ENCODE measurements at places on chromosomes 4 and X.
A peak's percentile ranks its signal among the peaks of the same experiment; 100 is the strongest.

- DNase-seq = no peak
Observed at GRCh38 chr4:24736066-24736465, 59.3 kb upstream of the SOD3 start.

GRCh38 chrX:7170898-7171297 lies 22.9 kb upstream of the PUDP start:
- DNase-seq = peak; percentile 6

- no peak for DNase-seq
Observed at GRCh38 chr4:38752941-38753806, 29.6 kb downstream of the TLR10 start.

GRCh38 chrX:156001001-156001666 lies 3.6 kb downstream of the IL9R start:
- DNase-seq = no peak

DNA sequence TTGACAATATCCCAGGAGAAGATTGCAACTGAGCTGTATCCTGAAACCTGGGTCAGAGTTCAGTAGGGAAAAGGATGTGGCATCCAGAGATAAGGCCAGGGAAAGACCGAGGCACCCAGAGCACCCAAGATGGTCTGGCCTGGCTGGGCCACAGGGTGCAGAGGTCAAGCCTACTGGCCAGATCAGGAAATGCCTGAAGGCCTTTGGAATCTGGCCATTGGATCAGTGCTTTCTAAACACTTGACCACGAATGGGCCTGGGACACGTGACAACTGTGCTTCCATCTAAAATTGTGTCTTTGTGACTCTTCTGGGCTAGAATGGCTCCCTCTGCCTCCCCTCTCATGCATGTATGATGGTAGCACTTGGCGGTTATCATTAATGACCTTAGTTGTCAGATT lies 316.9 kb downstream of the EVC2 start:
- DNase-seq = no peak

DNA sequence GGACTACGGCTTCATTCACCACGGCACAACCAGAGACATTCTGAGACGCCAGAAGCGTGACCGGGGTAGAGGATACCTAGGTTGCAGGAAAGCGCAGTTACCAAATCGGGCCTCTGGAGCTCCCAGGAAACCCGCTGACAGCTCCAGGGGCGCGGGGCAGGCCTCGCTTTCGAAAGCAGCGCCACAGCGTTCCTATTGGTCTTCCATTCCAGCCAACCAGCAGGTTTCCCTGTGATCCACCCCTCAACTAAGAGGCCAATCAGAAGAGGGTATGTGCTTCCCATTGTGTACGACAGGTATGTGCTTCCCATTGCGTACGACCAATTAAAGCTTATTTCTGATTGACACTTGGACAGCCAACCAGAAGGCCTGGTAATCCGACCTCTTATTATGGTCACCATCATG lies 14.9 kb downstream of the SNX12 start:
- no peak for DNase-seq

DNA sequence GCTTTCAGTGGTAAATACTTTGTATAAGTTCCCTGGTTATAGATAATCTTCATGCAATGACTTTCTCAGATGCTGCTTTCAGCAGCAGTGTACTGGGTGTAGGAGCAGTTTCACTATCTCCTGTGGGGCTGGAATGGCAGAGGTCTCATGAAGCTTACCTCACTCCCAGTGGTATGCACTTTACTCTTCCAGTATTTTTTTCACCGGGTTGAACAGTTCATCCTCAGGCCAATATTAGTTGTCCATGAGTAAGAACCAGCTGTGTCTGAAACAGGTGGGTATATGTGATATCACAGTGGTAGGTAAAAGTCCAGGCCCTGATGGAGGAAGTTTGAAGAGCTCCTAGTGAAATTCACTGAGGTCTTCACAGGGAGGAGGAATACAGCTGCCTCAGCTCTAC lies 351.5 kb upstream of the EMCN start:
- DNase-seq = no peak

Measured in activated T-helper 1 cell treated with Interleukin-2 at 50 U/mL for 16 hours (primary cell).